T1000 (cell line): ENCODE measurements at places on chromosomes 3 and 15.
A peak's percentile ranks its signal among the peaks of the same experiment; 100 is the strongest.

DNA sequence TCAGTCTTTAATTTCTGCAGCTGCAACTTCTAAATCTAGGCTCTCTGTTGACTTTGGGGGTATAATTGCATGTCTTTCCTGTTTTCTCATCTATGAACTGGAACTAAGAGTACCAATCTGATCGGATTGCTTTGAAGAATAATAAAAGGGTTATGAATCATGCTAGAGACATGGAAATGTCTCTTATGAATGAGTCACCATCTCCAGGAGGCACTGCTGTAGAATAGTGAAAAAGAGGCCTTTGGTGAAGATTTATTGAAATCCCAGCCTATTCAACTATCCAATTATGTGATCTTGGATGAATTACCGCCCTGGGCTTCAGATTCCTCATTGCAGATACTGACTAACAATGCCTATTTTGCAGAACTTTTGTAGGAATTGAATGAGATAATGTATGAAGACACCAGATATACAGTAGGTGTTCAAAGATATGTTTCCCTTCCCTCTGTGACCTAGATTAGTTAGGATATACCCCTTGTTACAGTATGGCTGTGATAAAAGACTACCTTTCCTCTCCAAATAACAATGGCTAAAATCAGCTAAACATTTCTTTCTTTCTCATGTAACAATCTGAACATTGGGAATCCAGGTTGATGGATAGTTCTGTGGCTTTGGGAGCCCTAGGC is 11.5 kb upstream of the CMTM8 start:
- DNase-seq, result no peak

DNA sequence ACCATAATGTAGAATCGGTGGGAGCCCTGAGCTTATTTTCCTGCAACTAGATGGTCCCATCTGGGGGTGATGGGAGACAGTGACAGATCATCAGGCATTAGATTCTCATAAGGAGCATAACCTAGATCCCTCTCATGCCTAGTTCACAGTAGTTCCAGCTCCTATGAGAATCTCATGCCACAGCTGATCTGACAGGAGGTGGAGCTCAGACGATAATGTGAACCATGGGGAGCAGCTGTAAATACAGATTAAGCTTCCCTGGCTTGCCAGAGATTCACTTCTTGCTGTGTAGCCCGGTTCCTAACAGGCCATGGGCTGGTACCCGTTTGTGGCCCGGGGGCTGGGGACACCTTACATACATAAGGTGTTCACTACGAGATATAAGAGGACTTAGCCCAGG is 67.5 kb upstream of the LRRFIP2 start:
- no peak for DNase-seq

- no peak for DNase-seq
These were observed 567.2 kb upstream of the TBL1XR1 start for GRCh38 chr3:177764377-177764912.

DNA sequence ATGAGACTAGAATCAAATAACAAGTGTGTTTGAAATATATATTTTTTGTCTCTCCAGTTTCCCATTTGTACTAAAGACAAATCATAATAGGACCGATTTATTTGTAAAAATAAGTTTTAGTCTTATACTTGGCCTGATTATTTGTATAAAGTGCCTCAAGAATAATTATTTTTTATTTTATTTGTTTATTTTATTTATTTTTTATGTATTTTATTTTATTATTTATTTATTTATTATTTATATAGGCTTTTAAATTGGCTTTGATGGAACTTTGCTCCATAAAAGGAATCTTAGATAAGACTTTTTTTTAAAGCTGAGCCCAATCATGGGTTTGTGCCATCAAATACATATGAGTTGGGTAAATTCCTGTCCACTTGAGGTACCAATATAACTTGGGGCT is 22.2 kb upstream of the ZNF80 start:
- no peak for DNase-seq

GRCh38 chr3:187360596-187360995 is 7.6 kb upstream of the RTP4 start:
- no peak for DNase-seq

DNA sequence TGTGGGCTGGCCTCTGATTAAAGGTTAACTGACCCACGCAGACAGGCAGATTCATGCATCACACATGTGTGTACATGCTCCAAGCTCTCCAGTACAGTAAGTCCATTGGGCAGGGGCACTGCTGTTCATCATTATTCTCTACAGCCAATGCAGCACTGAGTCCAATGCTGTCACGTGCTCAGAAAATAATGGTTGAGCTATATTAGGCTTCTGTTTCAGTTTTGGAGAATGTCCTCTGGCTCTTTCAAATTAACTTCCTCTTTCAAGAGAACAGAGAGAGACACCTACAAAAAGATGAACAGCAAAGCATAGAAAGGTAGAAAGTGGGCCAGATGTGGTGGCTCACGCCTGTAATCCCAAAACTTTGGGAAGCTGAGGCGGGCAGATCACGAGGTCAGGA is 202.6 kb downstream of the MEX3B start:
- DNase-seq, result no peak

DNA sequence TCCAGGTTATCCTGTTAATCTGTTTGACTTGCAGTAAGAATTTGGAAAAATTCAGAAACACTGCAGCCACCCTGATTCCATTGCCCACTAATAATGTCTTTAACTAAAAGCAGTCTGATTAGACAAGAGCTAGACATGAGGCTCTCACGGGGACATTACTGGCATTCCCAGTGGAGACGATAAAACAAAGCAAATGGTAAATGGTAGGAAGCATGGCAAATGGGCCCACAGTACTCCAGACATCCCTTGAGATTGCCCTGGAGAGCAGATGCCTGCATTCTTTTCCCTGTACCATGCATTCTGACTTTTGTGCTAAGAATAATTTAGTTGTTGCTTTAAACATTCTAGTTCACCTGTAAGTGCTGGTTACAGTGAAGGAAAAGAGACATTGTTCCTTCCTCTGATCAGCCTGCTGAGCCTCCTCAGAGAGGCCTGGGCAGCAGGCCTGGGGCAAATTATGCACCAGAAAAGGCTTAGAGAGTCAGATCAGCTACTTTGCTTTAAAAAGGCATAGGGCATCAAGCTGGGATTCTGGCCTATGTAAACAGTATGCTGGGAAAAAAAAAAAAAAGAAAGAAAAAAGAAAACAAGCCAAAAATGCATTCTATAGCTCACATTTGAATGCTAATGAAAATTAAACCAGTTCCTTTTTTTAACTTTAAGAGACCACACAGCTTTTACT is 204.6 kb downstream of the GABRG3 start:
- DNase-seq, result no peak

- DNase-seq, result no peak
These were observed 11.4 kb upstream of the PRR20G start for GRCh38 chr3:127299276-127299675.

GRCh38 chr3:133531981-133532380 is 41.5 kb upstream of the CDV3 start:
- no peak for DNase-seq

GRCh38 chr15:65901336-65901735 is 32.0 kb downstream of the RAB11A start:
- no peak for DNase-seq

DNA sequence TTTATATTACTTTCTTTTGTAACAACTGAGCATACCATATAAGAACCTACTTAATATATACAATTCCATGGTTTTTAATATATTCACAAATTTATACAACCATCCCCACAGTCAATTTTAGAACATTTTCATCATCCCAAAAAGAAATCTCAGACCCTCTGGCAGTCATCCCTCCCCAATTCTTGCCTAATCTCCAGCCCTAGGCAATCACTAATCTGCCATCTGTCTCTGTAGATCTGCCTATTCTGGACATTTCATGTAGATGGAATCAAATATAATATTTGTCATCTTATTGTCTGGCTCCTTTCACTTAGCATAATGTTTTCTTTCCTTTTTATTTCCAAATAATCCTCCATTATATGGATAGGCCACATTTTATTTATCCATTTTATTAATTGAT is 92.5 kb downstream of the LARS2 start:
- DNase-seq, result no peak

- no peak for DNase-seq
These were observed 27.0 kb downstream of the SHQ1 start for GRCh38 chr3:72821161-72821781.

GRCh38 chr3:15262021-15262420 is 56.0 kb downstream of the CAPN7 start:
- no peak for DNase-seq

GRCh38 chr3:154085071-154085470 is 36.1 kb upstream of the ARHGEF26 start:
- no peak for DNase-seq

GRCh38 chr3:159711560-159712333 is 276.9 kb upstream of the IL12A start:
- DNase-seq, result no peak

- no peak for DNase-seq
These were observed 12.9 kb downstream of the EIF2AK4 start for GRCh38 chr15:39946862-39947261.

- peak; percentile 40 for DNase-seq
These were observed 58.1 kb downstream of the RSRC1 start for GRCh38 chr3:158167737-158168557.

GRCh38 chr3:94171954-94172353 is 109.1 kb downstream of the NSUN3 start:
- DNase-seq, result no peak

DNA sequence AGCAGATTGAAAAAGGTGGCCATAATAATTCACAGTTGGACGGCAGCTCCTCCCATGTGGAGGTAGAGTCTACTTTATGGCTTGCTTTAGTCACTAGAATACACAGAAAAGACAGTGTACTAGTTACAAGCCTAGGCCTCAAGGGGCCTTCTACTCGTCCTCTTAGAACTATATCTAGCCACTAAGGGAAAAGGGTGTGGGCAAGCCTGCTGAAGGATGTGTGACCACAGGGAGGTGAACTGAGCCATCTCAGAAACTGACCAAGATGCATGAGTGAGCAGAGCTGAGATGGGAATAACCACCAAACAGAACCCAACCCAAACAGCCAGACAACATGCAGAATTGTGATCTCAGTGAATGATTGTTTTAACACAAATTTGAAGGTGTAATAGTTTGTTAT is 335.6 kb upstream of the LMCD1 start:
- DNase-seq, result no peak

GRCh38 chr15:23634181-23634580 is 13.5 kb downstream of the MAGEL2 start:
- no peak for DNase-seq

GRCh38 chr3:25695731-25696420 is 31.2 kb upstream of the TOP2B start:
- no peak for DNase-seq

GRCh38 chr3:155714295-155714718 is 30.6 kb downstream of the PLCH1 start:
- no peak for DNase-seq

DNA sequence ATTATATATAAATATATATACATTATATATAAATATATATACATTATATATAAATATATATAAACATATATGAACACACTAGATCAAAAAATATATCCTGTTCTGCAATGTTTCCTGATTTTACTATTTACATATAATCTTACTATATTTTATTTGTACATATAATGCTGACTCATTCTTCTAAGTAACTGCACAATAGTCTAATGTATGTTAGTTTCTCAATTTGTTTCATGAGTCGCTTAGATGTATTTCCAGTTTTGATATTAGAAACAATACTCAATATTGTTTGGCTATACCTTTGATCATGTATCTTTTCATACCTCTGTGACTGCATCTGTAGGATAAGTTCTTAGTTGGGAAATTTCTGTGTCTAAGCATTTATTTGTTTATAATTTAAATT is 669.9 kb upstream of the CCDC54 start:
- DNase-seq, result no peak

DNA sequence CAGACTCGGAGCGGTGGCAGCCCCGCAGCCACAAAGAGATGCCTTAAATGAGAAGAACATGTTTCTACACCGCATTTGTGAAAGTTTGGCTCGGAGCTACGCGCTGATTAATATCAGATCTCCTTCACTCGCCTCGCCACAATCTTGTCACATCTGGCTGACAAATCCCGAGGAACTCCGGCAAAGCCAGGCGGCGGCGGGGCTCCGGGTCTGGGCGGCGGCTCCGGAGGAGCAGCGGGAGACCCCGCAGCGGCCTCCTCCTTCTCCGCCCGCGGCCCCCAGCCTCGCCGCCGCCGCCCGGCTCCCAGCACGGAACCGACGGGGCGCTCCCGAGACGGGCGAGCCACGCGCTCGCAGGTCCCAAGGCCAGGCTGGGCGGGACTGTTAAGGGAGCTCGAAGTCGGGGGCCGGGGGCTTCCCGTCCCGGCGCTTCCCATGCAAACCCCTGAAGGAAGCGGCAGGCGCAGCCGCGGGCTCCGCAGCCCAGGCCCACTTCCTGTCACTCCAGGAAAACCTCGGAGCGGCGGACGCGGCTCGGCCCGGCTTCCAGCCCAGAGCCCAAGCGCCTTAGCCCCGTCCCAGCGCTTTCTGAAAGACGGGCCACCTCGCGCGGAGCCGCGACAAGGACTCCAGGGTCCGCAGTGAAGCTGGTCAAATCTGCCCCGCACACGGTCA is 1.2 kb downstream of the BNC1 start:
- DNase-seq, result no peak

DNA sequence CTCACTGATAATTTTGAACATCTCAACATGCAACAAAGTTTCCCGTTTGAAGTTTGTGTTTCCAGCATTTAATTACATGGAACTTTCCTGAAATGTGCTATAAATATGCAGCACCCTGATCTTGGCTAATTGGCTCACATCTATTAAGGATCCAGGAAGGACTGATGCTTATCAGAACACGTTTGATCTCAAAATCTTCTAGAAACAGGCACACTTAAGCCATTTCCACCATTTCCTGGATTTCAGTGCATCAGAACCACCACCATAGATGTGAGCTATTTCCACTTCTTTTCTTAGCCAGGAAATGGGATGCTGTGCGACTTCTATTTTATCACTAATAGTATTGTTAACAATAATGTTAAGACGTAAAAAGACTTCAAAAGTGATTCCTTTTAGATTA is 228.9 kb downstream of the FEZF2 start:
- DNase-seq, result no peak

GRCh38 chr3:28036599-28037575 is 204.5 kb upstream of the CMC1 start:
- DNase-seq, result no peak

- no peak for DNase-seq
These were observed 397.6 kb downstream of the TBL1XR1 start for GRCh38 chr3:176799675-176800074.
